ENCODE measurements at places on chromosomes 1 and 21.
A peak's percentile ranks its signal among the peaks of the same experiment; 100 is the strongest.

DNA sequence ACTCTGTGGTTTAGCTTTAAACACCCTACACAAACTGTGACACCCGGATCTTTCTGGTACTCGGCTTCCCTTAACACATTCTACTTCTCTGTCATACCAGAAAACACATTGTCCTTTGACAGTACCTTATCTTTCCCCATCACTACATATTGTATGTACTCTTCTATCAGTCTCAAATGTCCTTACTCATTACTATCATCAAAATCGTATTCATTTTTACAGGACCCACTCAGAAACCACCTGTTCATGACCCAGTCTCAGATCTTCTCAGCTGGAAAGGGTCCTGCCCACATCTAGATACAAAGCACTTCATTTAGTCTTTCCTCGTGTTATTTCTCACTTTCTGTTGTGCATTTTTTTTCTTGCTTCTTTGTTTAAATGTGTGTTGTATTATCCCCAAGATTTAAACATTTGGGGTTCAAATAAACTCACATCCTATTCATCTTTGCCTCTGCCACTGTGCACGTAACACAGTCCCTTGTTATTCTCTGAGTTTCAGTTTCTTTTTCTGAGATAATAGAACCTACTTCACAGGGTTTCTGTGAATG lies 27.7 kb downstream of the CD34 start:
- no peak for DNase-seq

GRCh38 chr1:42955311-42956063 lies 3.2 kb downstream of the SLC2A1 start:
- no peak for DNase-seq

DNA sequence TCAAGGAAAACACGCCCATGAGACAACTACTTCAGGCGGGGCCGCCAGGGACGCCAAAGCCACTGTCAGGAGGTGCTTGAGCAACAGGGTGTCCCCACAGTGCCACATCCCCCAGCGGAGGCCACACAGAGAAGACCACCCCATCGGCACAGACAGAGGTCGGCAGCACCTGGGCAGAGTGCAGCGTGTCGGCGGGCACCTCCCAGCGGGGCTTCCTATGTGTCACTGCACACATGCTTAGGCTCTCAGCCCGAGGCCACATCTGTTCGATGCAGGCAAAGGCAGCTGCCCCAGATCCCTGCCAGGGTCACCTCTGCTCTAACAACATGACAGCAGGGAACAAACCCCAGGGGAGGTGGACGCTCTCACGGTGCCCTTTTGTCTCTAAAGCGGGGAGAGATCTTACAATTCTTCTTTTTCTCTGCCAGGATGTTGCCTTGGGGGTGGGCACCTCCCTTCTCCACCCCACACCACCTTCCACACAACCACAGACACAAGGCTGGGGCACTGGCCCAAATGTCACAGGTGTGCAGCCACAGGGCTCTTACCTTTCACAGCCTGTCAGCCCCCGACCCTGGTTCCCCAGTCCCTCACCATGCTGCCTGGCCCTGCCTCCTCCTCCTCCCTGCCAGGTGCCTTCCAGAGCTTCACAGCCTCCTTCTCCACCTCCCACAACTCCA lies 4.2 kb downstream of the KRTAP10-8 start:
- DNase-seq = no peak

DNA sequence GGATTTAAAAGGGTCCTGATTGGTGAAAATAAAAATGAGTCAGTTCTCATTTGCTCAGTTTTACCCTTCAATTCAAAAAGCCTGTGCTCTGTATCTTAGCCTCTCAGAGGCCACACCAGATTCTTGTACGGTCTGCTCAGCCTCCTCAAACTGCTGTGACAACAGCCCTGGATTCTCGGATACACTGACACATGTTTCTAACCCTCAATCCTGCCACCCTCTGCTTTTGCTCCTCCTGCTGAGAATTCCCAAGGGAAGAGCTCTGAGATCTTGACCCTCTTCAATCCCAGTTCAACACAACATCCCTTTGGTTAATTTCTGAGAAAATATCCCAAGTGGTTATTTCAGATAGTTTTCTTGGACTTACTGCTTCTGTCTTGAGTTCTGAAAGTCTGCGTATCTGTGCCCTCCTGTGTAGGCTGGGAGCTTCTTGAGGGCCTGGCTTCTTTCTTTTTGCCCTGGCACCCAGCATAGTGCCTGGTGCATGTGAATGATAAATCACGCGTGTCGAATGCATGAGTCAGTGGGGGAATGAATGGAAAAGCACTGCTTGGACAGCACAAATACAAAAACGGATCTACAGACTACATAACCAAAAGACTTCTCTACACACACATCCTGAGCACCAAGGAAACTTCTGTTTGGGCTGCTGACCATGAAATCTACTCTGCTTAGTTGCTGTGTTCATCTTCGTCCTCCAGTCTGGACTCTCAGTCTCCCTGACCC lies 24.5 kb downstream of the IRF2BP2 start:
- DNase-seq = no peak

- no peak for DNase-seq
Observed at GRCh38 chr1:17185485-17185860, 19.5 kb upstream of the PADI1 start.

- DNase-seq = no peak
Observed at GRCh38 chr1:43812579-43812978, 105.2 kb downstream of the ST3GAL3 start.

DNA sequence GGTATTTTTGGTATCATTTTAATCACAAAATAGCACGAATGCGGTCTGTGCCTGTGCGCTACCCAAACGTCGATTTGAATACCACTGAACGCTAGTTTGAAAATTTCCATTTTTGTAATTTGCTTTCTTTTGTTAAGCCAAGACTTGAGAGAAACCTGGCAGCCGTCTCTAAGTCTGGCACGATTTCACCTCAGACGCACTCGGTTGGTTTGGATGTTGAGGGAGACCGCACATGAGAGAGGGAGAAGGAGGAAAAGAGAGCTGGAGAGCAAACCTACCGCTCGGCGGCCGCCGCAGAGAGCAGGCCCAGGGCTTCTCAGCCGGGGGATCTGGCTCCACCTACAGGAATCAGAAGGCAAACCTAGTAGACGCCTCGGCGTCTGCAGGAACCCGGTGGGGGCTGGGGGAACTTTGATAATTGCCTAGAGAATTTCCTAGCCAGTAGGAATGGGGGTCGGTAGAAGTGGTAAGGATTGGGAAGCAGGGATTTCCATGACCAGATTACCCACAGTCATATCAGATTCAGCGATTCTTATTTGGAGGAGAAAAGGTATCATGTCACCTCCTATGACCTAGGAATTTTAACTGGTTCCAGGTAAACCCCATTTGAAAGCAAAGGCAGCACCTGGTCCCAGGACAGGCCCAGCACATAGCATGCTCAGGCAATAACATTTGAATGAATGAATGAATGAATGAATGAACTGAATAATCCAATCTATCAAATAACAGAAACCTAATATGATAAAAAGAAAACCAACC lies 83.2 kb downstream of the TM2D1 start:
- DNase-seq = peak; percentile 86

DNA sequence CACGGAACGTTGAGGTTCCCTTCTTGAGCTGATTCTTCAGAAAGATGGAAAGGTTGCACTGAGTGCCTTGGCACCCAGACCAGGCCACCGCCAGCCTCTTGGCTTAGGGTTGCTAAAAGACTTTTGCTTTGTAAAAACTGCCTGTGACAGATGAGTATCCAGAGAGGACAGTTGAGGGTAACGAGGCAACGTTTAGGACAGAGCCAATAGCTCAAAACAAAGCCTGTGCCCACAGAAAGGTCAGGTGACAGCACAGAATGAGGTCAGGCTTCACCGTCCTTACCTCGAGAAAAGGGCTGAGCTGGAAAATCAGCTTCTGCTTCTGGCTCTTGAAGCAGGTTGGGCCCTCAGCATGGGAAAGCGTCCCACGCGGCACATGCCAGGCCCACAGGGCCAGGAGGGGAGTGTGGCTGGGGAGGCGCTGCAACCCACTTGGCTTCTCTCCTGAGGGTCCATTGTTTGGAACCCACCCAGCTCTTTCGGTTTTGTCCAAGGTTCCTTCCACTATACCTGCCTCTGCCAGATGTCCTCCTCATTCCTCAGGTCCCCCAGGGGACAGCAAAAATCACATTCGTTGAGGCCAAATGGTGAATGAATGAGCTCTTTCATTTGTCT lies 55.5 kb downstream of the SCCPDH start:
- DNase-seq = no peak

- no peak for DNase-seq
Observed at GRCh38 chr21:31848326-31848985, 24.4 kb upstream of the HUNK start.

GRCh38 chr1:215612391-215612790 lies 45.3 kb downstream of the KCTD3 start:
- no peak for DNase-seq

DNA sequence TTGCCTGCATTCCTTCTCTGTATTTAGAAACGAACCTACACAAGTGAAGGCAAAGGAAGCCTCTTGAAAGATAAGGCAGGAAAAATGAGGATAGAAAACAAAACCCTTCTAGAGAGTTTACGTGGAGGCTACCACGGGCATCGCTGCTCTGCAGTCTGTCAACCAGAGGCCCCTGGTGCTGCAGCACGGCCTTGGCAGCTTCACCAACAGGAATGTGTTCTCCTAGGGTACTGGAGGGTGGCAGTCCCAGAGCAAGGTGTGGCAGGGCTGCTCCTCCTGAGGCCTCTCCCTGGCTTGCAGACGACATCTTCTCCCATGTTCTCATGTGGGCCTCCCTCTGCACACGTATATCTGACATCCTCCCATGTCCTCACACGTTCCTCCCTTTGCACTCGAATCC lies 57.6 kb upstream of the SAMD11 start:
- no peak for DNase-seq

GRCh38 chr1:31248276-31248675 lies 8.6 kb upstream of the NKAIN1 start:
- no peak for DNase-seq

- no peak for DNase-seq
Observed at GRCh38 chr1:43321331-43321891, 16.2 kb upstream of the MPL start.

DNA sequence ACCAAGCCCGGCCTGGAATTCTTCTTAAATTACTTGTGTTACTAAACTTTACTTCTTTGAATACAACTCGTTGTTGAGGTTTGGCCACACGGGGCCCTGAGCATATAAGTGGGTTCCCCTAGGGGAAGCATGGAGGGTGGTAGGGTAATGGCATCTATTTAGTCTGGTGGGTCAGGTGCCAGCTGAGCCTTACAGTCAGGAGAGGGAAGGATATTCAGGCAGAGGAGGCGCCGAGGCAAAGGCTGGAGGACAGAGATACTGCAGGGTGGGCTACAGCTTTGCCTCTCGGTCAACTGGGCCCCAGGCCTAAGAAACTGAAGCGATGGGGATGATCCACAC lies 424 bp upstream of the NECAP2 start:
- DNase-seq = no peak

DNA sequence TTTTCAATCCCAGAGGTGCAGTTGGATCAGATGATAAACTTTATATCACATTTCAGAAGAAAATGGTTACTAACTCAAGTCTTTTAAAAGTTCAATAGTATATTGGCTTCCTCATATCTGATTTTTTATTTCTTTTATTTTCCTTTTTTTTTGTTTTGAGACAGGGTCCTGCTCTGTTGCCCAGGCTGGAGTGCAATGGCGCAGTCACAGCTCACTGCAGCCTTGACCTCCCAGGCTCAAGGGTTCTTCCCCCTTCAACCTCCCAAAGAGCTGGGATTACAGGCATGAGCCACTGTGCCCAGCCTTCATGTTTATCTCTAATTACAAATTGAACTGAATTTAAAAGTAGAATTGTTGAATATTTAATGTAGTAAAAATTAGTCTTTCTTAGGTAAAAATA lies 13.9 kb downstream of the FLVCR1 start:
- DNase-seq = no peak

DNA sequence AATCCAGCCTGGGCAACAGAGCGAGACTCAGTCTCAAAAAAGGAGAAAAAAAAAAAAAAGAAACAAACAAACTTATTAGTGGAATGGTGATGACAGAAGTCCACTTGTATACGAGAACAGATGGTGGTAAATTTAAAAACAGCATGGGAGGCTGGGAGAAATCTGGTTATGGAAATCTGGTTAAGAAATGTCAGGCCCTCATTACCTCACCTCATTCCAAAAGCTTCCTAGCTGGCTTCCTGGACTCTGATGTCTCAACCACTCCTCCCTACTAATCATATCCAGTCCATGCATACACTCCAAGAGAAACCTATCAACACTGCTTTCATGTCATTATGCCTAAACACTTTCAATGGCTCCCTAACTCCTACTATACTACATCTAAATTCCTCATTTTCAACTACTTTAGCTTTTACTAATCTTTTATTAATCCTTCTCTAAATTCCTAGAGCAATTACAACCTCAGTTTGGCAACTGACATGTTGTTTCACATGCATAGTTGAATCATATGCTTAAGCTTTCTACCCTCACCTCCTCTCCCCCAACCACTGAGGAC lies 52.9 kb downstream of the FOXJ3 start:
- DNase-seq = no peak

- DNase-seq = no peak
Observed at GRCh38 chr21:44943686-44944550, 4.1 kb downstream of the SLX9 start.

DNA sequence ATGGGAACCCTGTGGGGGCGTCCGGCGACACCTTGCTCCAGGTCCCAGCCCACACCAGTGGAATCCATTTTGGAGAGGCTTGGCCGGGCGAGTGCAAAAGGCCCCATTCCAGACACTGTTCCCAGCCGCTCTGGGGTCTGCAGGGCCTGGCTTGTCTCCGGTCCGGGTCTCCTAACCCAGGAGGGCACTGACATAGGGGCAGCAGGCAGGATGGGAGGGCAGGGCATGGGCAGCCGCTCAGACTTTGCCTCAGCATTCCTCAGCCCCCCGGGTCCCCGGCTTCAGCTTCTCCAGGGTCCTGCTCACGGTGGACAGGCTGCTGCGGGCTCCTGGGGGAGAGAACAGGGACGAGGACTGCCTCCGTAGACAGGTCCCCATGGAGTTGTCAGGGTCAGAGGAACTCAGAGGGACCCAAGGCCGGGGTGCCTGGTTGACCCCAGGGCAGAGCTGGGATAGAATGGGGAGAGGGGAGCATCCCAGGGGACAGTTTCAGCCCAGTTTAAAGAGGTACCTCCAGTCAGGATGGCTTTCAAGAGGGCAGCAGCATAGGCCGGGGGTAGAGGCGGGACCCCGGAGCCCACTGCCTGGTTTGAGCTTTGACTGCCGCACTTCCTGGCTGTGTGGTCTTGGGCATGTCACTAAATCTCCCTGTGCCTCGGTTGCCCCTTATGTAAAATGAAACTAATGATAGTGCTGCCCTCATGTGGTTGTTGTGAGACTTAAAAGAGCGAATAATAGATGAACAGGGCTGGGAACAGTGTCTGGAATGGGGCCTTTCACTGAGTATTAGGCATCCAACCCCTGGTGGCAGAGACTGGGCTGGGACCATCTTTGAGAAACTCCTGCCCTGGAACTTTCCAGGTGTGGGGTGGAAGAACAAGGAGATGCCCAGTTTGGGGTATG lies 3.7 kb downstream of the KNCN start:
- peak; percentile 59 for DNase-seq

DNA sequence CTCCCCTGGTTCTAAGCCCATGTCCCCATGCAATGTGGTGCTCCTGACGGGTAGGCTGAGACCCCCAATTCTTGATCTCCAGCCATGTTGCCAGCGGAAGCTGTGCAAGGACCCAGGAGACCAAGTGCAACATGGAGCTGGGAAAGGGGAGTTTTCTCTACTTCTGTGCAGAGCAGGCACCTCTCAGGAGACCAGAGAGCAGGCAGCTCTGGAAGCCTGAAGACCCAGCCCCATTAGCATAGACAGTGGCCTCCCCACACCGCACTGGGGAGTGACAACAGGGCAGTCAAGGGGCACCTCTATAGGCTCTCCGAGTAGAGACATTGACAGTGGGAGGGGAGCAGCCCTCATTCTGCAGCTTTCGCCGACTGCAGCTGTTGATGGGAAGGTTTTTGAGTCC lies 410.2 kb downstream of the MATN1 start:
- DNase-seq = no peak

Data from HEK293T (cell line).